ENCODE measurements at places on chromosomes 3 and 15.

DNA sequence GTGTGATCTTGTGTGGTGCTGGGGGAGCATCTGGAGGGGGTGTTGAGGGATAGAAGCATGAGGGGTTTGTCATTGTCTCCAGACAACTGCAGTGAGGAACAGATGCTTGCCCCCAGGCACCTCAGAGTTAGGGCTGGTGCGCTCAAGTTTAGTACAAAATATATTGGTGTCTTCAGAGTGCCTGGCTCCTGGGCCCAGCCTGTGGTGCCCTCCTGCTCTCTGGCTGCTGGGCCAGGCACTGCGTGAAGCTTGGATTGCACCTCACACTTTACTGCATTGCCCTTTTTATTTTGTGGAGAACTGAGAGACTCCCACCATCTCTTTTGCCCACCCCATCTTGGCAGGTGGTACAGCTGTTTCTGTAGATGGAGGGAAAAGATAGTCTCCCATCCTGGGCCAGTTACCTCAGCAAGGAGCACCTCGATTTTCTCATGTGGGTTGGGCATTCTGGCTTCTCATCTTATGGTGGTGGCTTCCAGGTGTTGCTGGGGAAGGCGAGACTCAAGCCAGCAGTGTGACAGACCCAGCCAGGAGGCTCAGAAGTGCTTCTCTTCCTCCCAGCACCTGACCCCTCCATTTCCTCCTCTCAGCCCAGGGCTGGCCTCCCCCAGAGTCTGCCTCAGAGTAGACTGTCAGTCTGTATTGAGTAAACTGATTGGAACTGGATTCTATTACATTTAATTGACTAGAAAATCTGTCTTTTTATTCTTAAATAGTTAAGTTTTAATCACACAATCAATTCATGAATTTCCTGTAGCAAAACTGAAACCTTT is 140.5 kb downstream of the DNAJB8 start:
- no peak for DNase-seq

- DNase-seq, result no peak
Measured at GRCh38 chr3:66443118-66443803, 57.6 kb downstream of the LRIG1 start.

GRCh38 chr3:172177046-172177445 is 137.7 kb downstream of the FNDC3B start:
- DNase-seq, result peak; percentile 64

DNA sequence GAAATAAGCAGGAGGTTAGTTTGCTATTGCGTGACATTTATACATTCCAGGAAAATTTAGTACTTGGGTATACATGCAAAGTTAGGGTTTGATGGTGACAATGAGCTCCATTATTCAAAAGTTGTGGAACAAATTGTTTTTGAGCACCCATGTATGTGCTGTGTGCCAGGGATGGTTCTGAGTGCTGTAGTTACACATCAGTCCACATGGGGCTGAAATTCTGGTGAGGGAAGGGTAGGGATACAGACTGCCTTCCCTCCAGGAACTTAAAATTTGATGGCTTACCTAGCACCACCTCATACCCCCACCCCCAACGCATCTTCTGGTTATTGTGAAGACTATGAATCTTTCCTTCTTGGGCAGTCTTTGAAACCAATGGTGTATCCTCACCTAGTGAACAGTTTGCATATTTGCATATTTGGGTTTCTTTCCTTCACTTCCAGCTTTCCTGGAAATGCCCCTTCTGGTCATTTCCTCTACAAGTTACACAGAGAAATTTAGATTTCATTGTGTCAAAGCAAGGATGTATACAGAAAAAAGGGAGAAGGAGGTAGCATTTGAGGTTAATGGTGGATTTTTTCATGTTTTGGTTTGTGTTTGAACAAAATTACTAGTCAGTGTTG is 222.0 kb upstream of the IL12A start:
- peak; percentile 76 for DNase-seq

DNA sequence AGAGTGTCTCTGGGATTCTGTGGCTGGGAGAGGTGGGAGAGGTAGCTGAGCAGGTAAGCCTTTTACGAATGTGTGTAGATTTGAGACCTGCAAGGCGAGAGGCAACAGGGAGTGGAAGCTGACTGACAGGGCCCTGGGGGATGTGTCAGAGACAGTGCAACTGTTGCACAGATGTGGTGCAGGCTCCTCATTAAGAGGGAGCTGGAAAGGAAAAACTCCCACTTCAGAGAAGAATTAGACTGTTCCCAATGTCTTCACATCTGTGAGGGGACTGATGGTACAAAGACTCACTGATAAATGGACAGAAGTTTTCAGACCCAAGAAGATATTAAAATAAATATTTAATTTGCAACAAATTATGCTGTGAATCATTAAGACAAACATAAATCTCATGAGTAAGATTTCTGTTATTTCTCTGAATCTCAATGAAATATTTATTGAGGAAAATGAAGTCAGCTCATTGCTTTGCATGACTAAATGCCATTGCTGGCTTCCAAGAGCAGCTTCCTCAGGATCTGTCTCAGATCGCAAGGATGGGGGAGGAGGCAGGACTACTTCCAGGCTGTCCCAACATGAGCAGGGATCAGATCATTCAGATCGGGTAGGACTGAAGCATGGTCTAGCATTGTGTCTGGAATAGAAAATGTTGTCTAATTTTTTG is 127.3 kb upstream of the ROPN1 start:
- peak; percentile 93 for DNase-seq

DNA sequence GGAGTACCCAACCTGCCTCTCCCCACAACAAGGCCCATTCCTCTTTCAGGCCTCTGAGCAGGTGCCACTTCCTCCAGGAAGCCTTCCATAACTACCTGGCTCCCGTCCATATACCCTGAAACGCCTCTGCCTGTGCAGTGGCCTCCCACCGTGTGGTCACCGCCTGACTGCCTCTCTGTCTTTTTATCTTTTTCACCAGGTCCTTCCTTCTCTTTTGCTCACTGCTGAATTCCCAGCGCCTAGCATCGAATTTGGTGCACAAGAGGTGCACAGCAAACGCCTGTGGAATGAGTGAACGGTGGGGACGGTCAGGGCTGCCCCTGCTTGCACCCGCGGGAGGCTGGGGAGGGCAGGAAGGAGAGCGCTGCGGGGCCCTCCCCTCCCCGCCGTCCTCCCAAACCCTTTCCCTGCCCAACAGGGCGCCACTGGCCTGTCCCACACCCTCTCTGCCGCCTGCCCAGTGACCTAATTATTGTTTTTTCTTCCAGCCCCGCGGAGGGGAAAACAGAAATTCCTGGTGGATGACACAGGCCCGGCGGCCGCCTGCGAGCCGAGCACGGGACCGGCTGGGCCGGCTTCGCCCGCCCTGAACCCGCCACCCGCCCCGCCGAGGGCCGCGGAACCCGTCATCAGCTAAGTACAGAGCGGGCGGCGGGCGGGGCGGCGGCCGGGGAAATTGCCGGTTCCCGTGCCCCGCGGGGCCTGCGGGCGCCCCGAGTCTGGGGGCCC is 140.1 kb downstream of the SMAD6 start:
- peak; percentile 98 for DNase-seq

GRCh38 chr15:58049520-58050227 is 15.8 kb downstream of the ALDH1A2 start:
- no peak for DNase-seq

- DNase-seq, result no peak
Measured at GRCh38 chr3:49554633-49555265, 472 bp downstream of the BSN start.

- no peak for DNase-seq
Measured at GRCh38 chr3:149796026-149796425, 3.7 kb upstream of the ANKUB1 start.

- DNase-seq, result no peak
Measured at GRCh38 chr15:59818336-59818735, 129.2 kb upstream of the BNIP2 start.

DNA sequence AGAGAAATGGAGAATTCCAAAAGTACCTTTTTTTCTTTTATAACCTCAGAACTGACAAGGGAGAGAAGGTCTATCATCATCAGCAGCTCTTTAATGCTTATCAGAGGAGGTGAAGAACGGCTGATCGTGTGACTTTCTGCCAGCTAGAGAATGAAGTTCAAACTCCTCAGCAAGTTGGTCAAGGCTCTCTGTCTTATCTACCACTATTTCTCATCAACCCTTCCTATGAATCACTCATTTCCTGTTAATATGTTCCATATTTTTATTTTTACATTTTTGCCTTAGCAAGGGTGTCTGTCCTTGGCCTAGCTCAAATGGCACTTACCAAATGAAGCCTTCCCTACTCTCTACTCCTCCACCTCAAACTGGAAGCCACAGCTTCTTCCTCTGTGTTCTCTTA is 73.1 kb upstream of the TSPAN3 start:
- peak; percentile 71 for DNase-seq

DNA sequence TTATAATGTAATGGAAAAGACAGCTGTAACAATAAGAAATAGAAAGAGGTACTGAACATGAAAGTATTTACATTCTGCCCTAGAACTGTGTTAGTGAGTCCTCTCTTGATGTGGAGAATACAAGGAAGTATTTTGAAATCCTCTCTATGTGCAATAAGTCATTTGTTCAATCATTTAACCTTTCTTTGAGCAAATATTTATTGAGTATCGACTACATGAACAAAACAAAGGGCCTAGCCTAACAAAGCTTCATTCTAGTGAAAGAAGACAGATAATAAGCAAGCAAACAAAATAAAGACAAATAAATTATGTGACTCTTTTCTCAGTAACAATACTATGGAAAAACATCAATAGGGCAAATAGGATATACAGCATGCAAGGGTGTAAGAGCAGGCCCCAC is 354.9 kb upstream of the ATP11B start:
- DNase-seq, result no peak
